Stomach (tissue), 19 donors: ENCODE measurements at places on chromosomes 2 and 18. TPM values are rescaled to one million over a fixed set of nuclear protein-coding genes. Genes with fewer than 3 reads are reported as not detected.

GRCh38 chr2:24461685-24462084 is 29.4 kb upstream of the NCOA1 start:
- no peaks in the 10 kb centered on the region for H3K36me3 ChIP-seq
- DNase-seq, result peak; percentile 19
- H3K4me3 ChIP-seq, result no peak overlapping the region
- no peaks in the 10 kb centered on the region for H3K27me3 ChIP-seq
- no peak overlapping the region for H3K27ac ChIP-seq

- peaks cover 42% of the 10 kb centered on the region for H3K4me1 ChIP-seq
- H3K27ac ChIP-seq, result peak overlapping the region; percentile 89
- DNase-seq, result no peak
- H3K36me3 ChIP-seq, result no peaks in the 10 kb centered on the region
- H3K4me3 ChIP-seq, result peak overlapping the region; percentile 0
These were observed 73.1 kb downstream of the SPATS2L start for GRCh38 chr2:200379481-200380090.

DNA sequence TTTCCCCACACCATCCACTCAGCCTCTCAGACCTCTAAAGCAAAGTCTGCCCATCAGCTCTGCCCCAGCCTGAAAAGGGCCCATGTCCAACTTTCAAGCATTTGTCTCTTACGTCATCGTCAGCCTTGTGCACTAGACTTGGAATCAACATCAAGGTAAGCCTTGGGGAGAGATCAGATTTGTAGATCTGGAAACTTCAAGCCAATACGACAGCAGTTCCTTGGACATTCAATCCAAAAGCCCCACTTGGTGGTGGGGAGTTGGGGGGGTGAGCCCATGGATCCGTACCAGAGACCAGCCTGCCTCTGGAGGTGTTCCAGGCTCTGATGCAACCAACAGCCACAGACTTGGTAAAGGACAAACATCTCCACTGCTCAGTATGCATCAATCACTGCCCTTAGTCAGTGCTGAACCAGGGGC is 206.8 kb upstream of the MEIS1 start:
- H3K27me3 ChIP-seq, result no peaks in the 10 kb centered on the region
- no peak overlapping the region for H3K4me3 ChIP-seq
- no peaks in the 10 kb centered on the region for H3K36me3 ChIP-seq
- H3K27ac ChIP-seq, result no peak overlapping the region
- no peaks in the 10 kb centered on the region for H3K4me1 ChIP-seq

GRCh38 chr18:80213182-80213581 is 34.1 kb downstream of the PARD6G start:
- peaks cover 5% of the 10 kb centered on the region for H3K4me1 ChIP-seq
- no peaks in the 10 kb centered on the region for H3K27me3 ChIP-seq
- no peaks in the 10 kb centered on the region for H3K36me3 ChIP-seq
- no peak overlapping the region for H3K4me3 ChIP-seq
- no peak overlapping the region for H3K27ac ChIP-seq

- no peaks in the 10 kb centered on the region for H3K27me3 ChIP-seq
- no peak for DNase-seq
- H3K27ac ChIP-seq, result no peak overlapping the region
- H3K4me1 ChIP-seq, result peaks cover 52% of the 10 kb centered on the region
- peaks cover 11% of the 10 kb centered on the region for H3K36me3 ChIP-seq
These were observed 6.2 kb downstream of the INSIG2 start for GRCh38 chr2:118094503-118094902.

The DNAJC27 gene
- total RNA-seq, result 3.6 TPM

The FZD7 gene
- 4.1 TPM for total RNA-seq
